Stimulated activated CD4-positive, alpha-beta T cell treated with anti-CD3 and anti-CD28 coated beads, TNF-alpha, amount 100 ng/mL, for 1 hour (primary cell): ENCODE measurements at places on chromosomes 6 and 20.
A peak's percentile ranks its signal among the peaks of the same experiment; 100 is the strongest.

- no peak for DNase-seq
These were observed 163.4 kb downstream of the SLC24A3 start for GRCh38 chr20:19375801-19376200.

DNA sequence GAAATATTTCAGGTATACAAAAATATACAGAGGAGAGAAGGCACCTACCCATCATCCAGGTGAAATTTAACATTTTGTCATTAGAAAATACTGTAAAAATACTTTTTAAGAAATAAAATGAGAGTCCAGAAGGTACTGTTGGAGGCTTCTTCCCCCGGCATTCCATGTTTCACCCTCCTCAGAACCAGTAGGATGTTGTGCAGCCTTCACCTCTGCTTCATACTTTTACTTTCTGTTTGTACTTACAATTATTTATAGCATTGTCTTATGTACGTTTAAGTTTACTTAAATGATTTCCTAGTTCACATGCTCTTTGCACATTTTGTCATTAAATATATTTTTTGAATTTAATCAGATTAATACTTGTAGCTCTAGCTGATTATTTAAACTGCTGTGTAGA, 30.9 kb downstream of the TMEM200A start:
- no peak for DNase-seq

- DNase-seq, result no peak
These were observed 51.4 kb downstream of the TXLNB start for GRCh38 chr6:139240161-139241010.

- DNase-seq, result no peak
These were observed 143.5 kb downstream of the PDE7B start for GRCh38 chr6:135994857-135995544.

DNA sequence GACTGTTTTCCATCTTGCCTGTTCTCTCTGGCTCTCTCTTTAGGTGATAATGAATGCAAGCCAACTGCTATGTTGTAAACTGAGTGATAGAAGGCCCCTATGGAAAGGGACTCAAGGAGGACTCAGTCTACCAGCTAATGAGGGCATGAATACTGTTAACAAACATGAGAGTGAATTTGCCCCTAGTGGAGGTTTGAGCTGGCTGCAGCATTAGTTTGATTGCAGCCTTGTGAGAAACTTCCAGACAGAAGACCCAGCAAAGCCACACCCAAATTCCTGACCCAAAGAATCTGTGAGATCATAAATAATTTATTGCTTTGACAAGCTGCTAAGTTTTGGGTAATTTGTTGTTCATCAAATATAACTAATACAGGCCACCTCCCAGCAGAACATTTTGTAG, 50.0 kb upstream of the PLCB1 start:
- no peak for DNase-seq

GRCh38 chr6:53501432-53501831, 43.5 kb downstream of the GCLC start:
- DNase-seq, result no peak

DNA sequence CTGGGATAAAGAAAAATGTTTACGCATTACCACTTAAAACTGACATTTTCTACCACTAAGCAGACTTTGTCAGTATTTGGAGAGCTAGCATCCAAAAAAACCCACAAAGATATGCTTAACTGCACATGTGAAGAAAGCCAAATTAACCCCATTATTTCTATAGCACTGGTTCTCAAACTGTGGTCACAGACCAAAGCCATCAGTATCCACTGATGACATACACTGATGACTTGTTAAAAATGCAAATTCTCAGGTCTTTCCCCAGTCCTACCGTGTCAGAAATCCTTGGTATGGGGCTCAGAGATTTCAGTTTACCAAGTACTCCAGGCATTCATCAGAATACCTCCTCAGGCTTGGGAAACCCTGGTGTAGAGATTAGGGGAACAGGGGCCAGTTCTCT, 230.2 kb downstream of the PTPRK start:
- DNase-seq, result no peak

DNA sequence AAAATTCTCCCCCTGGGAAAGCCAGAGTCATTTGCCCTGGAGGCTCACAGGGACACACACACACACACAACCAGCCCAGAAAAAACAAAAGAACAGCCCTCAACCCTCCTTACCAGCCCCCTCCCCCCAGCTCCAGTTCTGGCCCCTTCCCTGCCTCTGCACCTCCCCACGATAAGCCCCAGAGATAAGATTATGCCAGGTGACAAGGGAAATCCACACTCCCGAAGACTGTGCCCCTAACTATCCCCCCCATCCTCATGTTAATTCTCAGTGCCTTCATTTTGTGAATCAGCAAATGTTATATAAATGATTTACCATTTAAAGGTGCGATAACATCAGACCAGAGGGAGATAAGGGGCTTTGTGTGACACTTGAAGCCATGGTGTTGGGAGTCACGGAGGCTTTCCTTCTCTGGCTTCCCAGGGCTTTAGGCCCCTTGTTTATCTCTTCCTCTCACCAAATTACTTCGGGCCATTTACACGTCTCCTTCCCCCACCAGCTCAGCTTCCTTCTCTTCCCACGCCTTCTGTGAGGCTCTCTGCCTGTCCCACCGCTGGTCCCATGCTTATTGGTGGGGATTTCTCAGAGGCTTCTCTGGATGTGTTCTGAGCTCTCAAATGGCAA, 12.5 kb upstream of the FOXC1 start:
- no peak for DNase-seq

- DNase-seq, result no peak
These were observed 80.5 kb upstream of the FRMD1 start for GRCh38 chr6:168159506-168159905.

GRCh38 chr20:41617059-41617901, 897 bp downstream of the CHD6 start:
- DNase-seq, result peak; percentile 6

GRCh38 chr20:44309763-44310663, 989 bp downstream of the FITM2 start:
- DNase-seq, result no peak

DNA sequence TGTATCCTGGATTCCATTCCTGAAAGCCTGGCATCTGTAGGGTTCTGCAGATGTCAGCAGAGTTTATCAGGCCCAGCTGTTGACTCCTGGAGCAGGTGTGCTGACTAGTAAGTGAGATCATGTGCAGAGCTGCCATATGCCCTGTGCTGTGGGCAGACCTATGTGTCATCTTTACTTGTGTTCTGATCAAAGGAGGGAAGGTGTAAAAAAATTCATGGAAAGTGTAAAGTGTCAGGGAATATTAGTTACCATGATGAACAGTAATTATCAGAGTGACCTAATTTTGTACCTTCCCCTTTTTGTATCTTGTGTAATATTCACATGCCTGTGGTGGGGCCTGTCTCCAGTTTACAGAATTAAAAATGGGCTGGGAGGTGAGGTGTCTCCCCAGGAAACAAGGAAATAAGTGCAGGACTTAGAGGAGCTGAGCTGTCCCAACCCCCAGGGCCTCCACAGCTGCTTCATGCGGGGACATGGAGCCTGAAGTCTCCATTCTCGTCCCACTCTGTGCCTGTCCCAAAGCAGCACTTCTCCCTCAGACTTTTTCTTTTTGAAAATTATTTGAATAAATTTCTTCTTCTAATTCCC, 148.2 kb upstream of the GGTLC1 start:
- DNase-seq, result no peak

GRCh38 chr6:84731401-84731800, 33.0 kb downstream of the TBX18 start:
- no peak for DNase-seq

- no peak for DNase-seq
These were observed 4.8 kb downstream of the CRISP3 start for GRCh38 chr6:49739423-49739822.

- DNase-seq, result no peak
These were observed 29.1 kb downstream of the MRAP2 start for GRCh38 chr6:84062519-84063154.

GRCh38 chr6:76264468-76264867, 192.0 kb upstream of the IMPG1 start:
- no peak for DNase-seq

- DNase-seq, result no peak
These were observed 526.7 kb upstream of the ADGRB3 start for GRCh38 chr6:68108233-68108835.

DNA sequence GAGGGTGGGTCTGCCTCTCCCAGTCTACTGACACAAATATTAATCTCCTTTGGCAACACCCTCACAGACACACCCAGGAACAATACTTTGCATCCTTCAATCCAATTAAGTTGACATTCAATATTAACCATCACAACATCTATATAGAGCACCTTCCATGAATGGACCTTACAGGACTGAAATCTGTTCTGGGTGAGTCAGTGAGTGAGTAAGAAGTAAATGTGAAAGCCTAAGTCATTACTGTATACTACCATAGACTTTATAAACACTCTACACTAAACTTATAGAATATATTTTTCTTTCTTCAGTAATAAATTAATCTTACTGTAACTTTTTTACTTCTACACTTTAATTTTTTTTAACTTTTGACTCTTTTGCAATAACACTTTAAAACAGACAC, 993.8 kb upstream of the MAP3K7 start:
- no peak for DNase-seq

GRCh38 chr6:31749301-31750036, 9.7 kb downstream of the MSH5 start:
- no peak for DNase-seq

GRCh38 chr6:38350942-38351341, 288.8 kb downstream of the BTBD9 start:
- no peak for DNase-seq

DNA sequence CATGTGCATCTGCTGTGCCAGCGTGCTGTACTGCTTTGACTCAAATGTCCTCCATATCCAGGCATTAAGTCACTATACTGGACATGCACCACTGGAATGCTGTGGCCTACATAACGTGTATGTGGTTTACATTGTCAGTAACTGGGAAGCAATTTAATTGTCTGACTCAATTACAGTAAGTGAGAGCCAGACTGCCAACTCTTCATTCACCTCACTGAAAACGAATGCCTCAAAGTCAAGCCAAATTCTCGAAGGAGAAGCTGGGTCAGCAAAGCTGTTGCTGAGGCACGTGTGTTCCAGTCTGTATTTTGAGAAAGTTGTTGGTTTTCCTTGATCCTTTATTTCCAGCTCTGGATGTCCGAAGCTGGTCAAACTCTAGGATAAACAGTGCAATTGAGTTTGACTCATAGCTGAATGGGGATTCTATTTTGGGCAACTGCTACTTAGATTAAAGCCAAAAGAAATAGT, 534.3 kb downstream of the COL12A1 start:
- DNase-seq, result no peak

- DNase-seq, result no peak
These were observed 2.0 kb downstream of the QRSL1 start for GRCh38 chr6:106631346-106631745.

DNA sequence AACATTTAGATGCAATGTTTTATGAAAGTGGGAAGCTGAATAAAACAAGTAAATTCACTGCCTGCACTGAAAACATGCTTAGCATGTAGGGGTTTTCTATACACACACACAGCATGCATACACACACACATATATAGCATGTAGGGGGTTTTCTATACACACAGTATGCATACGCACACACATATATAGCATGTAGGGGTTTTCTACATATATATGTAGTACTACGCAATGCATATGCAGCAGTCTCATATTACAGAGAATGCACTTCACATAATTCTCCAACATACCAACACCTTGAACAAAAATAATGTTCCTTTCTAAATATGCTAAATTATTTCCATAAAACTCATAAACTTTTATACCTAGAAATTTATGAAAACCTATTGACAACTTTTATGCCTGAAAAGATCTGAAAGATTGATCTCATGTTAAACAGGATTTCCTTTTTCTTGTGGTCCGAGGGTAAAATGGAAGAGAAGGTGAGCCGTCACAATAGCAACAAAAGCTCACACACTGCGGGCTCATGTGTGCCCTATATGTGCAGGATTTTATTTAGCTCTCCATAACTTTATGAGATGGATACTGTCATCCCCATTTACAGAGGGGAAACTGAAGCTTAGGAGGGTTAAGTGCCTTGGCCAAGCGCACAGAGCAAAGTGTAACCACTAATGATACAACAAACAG, 81.9 kb upstream of the TULP1 start:
- no peak for DNase-seq

DNA sequence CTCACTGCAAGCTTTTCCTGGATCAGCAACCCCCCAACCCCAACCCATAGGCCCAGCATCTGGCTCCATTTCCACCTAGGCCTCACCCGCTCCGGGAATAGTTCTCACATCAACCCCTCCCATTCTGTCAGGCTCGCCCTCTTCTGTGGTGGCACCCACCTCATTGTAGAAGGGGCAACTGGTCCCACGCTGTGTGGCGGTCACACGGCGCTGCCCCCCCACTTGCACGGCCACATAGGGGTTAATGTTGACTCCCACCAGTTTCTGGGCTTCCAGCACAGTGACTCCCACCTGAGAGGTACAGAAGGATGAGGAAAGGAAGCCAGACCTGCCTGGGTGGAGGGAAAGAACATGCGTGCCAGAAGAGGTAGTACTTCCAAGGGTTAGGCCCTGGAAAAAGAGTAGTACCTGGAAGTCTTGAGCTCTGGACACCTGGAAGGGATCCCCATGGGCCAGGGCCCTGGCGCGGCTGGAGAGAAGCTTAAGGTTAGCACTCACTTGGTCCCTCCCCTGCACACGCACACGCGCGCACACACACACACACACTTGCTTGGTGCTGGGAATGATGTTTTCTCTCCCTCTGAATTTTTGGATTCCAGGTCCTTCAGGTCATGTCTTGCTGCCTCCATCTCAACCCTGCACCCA, 12.7 kb upstream of the SPAG4 start:
- no peak for DNase-seq

DNA sequence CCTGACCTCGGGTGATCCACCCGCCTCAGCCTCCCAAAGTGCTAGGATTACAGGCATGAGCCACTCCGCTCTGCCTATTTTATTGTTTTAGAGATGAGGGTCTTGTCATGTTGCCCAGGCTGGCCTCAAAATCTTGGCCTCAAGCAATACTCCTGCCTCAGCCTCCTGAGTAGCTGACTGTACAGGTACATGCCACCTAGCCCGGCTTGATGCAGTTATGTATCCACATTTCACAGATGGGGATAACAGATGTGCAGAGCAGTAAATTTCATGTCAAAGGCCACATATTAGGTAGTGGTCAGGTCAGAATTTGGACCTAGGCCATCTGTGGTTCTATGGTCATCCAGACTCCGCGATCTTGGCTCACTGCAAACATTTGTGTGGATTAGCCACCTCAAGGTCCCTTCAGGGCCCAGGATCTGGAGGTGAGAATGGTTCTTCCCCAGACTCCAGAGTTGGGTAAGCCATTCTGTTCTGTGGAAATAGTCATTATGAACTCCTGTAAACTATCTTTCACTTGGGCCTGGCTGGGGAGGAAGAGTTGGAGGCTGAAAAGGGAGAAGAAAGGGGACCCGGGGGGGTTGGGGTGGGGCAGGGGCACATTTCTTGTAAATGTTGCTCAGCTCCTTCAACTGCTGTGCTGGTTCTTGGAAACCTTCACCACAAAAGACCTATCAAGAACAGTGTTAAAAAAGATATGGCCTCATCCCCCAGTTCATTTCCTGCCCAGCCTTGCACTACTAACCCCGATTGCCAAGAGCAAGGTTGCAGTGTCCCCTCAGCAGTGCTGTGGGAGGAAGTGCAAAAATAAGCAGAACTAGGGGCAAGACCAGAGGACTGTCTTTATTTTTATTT, 13.0 kb downstream of the PIM1 start:
- DNase-seq, result no peak

GRCh38 chr6:130969791-130970491, 93.1 kb downstream of the EPB41L2 start:
- DNase-seq, result no peak
